ENCODE measurements at places on chromosomes 7 and 10. TPM values are rescaled to one million over a fixed set of nuclear protein-coding genes. Genes with fewer than 3 reads are reported as not detected.

- DNase-seq: no peak
Observed at GRCh38 chr10:113905756-113906155, 51.3 kb downstream of the NHLRC2 start.

Gene IFIT1
- 10.0 TPM for total RNA-seq

DNA sequence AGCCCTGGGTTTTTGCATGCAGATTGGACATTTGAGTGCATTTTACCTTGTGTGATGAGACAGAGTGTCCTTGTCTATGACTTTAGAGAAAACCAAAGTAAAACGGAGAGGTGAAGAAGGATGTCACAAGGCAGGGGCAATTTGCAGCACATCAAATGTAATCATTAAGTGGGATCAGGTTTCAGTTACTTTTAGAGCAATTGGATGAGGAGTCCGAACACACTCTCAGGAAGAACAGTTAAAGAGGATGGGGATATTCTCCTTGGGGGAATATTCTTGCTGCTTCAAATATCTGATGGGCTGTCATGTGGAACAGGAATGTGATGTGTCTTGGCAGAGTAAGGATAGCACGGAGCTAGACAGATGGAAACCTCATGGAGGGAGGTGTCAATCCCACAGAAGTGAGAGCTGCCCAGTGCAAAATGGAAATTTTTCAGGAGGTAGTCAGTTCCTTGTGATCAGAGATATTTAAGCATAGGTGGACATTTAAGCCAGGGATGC is 757 bp downstream of the RAB19 start:
- no peak for DNase-seq

GRCh38 chr10:78520737-78521430 is 487.2 kb downstream of the RPS24 start:
- DNase-seq: no peak

Gene IRF5
- 1.6 TPM for total RNA-seq

Gene MMD2
- total RNA-seq: 0.94 TPM

GRCh38 chr7:112162142-112162766 is 43.9 kb downstream of the DOCK4 start:
- DNase-seq: peak; percentile 68

- DNase-seq: peak; percentile 26
Observed at GRCh38 chr10:71255808-71256660, 43.7 kb downstream of the UNC5B start.

Gene VENTX
- not detected for total RNA-seq

DNA sequence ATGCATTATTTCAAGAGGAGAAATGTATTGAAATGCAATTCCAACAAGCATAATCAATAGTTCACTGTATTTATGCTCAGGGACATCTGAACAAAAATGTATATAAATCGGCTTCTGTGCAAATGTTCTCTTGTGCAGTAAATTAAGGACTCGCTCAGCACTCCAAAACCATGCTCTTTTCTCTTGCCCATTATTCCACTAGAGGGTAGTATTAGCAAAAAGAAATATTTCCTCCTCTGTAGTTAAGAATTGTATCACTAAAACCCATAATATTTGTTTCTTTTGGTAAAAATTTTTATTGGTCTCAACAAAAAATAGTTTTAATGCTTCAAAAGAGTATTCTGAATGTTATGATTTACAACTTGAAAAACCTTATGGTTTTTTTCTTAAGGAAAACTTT is 803.1 kb downstream of the PCDH15 start:
- no peak for DNase-seq

Gene LRMDA
- 0.62 TPM for total RNA-seq

Gene ELFN1
- 9.5 TPM for total RNA-seq

DNA sequence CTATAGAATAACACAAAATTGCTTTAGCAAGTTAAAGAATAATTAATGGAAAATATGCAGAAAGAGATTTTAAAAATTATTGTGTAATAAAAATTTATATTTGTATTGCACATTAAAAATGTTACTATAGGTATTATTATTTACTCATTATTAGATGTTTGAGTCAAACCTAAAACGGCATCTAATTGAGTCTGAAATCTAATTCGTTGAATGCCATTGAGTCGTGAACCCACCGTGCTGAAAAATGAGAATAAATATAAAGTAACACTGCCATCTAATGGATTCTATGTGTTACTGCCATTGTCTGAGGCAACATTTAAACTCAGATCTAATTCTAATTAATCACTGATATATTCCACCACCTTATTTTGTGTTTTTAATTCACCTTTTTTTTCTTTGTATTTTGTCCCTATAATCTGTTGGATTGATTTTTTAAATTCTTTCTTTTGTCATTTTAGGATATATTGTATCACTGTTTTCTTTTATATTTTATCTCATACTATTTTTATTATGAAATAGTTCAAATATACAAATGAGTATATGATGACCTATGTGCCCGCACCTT is 62.2 kb downstream of the SAMD9 start:
- no peak for DNase-seq

DNA sequence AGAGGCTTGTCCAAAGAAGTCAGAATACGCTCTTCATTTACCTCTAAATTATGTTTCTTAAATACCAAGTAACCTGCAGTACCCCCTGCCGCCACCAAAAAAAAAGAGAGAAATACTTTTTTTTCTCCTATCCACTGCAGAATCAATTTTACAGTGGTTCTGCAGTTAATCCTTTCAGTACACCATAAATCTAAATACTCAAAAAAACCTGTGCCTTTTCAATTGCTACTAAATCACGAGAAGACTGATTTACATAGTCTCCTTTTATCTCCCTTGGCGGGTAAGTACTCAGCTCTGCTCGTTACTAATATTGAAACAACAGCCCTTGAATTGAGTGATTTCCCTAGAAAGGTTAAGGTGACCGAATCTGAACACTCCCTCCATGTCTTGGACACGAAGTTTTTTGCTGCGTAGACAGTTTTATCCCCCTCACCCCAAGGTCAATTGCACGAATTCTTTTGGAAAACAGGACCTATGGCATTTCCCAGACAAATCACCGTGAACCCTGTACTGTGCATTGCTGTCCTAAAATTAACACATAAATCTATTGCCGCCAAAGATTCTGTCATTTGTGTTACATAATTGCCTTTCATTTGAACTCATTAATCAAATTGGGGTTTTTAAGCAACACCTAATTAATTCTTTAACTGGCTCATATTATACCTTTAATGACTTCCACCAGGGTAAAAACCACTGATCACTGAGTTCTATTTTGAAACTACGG is 512 bp upstream of the VIM start:
- DNase-seq: no peak

- no peak for DNase-seq
Observed at GRCh38 chr10:58990693-58991092, 185.8 kb upstream of the PHYHIPL start.

Gene LRRC18
- total RNA-seq: not detected

Gene EPO
- total RNA-seq: not detected

Gene CFAP46
- total RNA-seq: 1.9 TPM
